ENCODE measurements at places on chromosomes 12 and 14. TPM values are rescaled to one million over a fixed set of nuclear protein-coding genes. Genes with fewer than 3 reads are reported as not detected.

The ACSM4 gene
- not detected for total RNA-seq

The TRHDE gene
- total RNA-seq: not detected

The PTPRO gene
- total RNA-seq: 0.94 TPM

The KRT75 gene
- not detected for total RNA-seq

The NGB gene
- total RNA-seq: not detected

The TGFB3 gene
- 7.4 TPM for total RNA-seq

The MAPKAPK5 gene
- total RNA-seq: 61.1 TPM

The SLC35F4 gene
- total RNA-seq: not detected

- no peaks in the 10 kb centered on the region for H3K27me3 ChIP-seq
- DNase-seq: no peak
- no peaks in the 10 kb centered on the region for H3K4me1 ChIP-seq
Measured at GRCh38 chr14:105258846-105259245, 10.5 kb downstream of the BTBD6 start.

GRCh38 chr12:21865846-21866245 is 75.4 kb downstream of the ABCC9 start:
- H3K4me3 ChIP-seq: no peak overlapping the region
- no peaks in the 10 kb centered on the region for H3K27me3 ChIP-seq
- DNase-seq: no peak
- no peaks in the 10 kb centered on the region for H3K36me3 ChIP-seq

- H3K4me3 ChIP-seq: no peak overlapping the region
- H3K27me3 ChIP-seq: no peaks in the 10 kb centered on the region
- H3K27ac ChIP-seq: no peak overlapping the region
- H3K4me1 ChIP-seq: no peaks in the 10 kb centered on the region
- DNase-seq: no peak
Measured at GRCh38 chr12:88698471-88698870, 118.2 kb upstream of the KITLG start.

DNA sequence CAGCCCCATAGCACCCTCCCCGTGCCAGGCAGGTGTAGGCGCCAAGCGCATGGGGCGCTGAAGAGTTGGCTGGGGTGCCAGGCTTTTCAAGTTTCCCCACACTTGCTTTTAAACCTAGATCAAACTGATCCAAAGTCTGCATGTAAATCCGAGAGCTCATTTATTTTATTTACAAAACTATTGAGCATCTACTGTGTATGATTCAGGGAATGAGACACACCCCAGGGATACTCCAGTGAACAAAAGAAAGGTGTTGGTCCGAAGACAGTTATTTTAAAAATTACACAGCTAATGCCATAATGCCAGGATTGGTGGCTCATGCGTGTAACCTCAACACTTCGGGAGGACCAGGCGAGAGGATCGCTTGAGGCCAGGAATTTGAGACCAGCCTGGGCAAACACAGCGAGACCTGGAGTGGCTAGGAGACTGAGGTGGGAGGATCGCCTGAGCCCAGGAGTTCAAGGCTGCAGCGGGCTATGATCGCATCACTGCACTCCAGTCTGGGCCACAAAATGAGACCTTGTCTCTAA is 780 bp upstream of the SLC41A2 start:
- peak overlapping the region; percentile 68 for H3K4me3 ChIP-seq
- H3K4me1 ChIP-seq: peaks cover 13% of the 10 kb centered on the region
- DNase-seq: no peak
- peaks cover 3% of the 10 kb centered on the region for H3K27me3 ChIP-seq
- H3K36me3 ChIP-seq: no peaks in the 10 kb centered on the region
- H3K27ac ChIP-seq: peak overlapping the region; percentile 63

DNA sequence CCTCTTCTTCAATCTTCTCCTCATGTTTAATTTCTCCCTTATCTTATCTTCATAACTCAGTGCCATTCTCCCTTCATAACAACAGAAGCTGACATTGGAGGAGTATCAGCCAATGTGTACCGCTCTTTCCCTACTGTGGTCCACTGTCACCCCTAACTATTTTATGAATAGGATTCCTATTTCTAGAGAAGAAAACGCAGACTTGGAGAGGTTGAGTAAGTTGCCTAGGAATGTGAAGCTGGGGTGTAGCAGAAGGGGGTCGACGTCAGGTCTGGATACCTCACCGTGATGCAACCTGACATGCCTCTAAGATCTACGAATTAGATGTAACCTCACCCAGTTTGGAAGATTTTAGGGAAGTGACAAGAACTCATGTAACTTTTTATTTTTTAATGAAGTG is 17.1 kb downstream of the LMO3 start:
- no peaks in the 10 kb centered on the region for H3K27me3 ChIP-seq
- no peak overlapping the region for H3K4me3 ChIP-seq
- H3K4me1 ChIP-seq: no peaks in the 10 kb centered on the region
- no peak overlapping the region for H3K27ac ChIP-seq

DNA sequence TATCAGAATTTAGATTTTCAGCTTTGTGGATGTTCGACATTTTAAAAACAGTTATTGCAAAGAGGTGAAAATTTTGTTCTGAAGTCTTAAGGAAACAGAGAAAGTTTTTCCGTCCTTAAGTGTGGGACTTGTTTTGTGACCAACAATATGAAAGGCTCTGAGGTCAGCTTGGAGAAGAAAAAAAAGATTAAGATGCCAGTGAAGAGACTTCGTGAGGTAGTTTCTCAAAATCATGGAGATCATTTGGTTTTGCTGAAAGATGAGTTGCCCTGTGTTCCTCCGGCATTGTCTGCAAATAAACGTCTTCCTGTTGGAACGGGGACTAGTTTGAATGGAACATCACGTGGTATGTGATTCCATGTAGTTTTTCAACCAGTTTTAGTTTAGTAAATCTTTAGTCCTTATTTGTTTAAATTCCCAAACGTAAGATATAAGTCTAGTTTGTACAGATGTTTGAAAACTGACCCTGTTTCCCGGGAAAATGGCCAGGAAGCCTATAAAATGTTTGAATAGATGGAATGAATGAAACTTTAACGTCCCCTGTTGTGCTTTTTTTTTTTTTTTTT is 682 bp downstream of the KIAA0586 start:
- H3K27me3 ChIP-seq: no peaks in the 10 kb centered on the region
- H3K27ac ChIP-seq: peak overlapping the region; percentile 93

- H3K27me3 ChIP-seq: peaks cover 2% of the 10 kb centered on the region
- H3K4me1 ChIP-seq: peaks cover 12% of the 10 kb centered on the region
- H3K36me3 ChIP-seq: no peaks in the 10 kb centered on the region
- no peak overlapping the region for H3K27ac ChIP-seq
Measured at GRCh38 chr14:98912655-98913054, 359.3 kb downstream of the BCL11B start.

GRCh38 chr12:51851413-51852124 is 3.1 kb upstream of the FIGNL2 start:
- no peaks in the 10 kb centered on the region for H3K36me3 ChIP-seq
- DNase-seq: no peak
- H3K4me3 ChIP-seq: no peak overlapping the region
- H3K4me1 ChIP-seq: peaks cover 13% of the 10 kb centered on the region
- H3K27ac ChIP-seq: no peak overlapping the region

GRCh38 chr12:121295116-121295745 is 1.3 kb downstream of the CAMKK2 start:
- no peaks in the 10 kb centered on the region for H3K27me3 ChIP-seq
- H3K4me1 ChIP-seq: peaks cover 32% of the 10 kb centered on the region
- H3K36me3 ChIP-seq: peaks cover 2% of the 10 kb centered on the region

DNA sequence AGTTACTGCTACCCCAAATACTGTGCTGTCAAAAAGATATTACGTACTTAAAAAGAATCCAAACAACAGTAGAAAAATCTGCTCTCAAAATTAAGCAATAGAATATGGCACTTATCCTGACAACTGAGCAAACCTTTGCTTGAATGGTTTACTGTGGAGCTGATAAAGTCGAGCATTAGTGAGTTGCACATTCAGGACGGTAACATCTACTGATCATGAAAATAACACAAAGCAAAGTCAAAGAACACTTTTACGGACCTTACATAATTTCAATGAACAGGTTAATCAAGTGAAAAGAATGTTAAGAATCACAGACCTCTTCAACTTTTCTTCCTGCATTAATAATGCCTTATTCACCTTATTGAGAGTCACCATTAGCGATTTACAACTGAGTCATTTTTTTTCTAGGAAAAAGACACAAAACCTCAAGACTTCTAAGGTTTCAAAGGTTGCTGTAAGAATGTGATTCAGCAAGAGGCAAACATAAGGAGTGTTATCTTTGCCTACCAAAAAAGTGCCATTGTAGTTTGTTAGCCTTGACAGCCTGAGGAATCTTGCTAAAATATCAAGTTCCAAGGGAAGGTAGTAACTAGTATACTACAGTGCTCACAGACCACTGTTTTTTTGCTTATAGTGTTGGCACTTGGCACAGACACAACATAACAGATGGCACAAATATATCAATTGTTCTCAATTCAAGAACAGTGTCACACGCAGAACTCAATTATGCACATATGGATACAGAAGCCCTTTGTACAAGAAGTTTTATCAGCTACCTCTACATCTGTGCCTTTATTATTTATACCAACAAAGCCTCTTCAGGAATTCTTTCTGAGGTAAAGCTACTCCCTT is 334.2 kb upstream of the RPL10L start:
- DNase-seq: no peak
- H3K27me3 ChIP-seq: no peaks in the 10 kb centered on the region
- H3K27ac ChIP-seq: no peak overlapping the region
- no peak overlapping the region for H3K4me3 ChIP-seq
- H3K36me3 ChIP-seq: no peaks in the 10 kb centered on the region

- H3K4me1 ChIP-seq: peaks cover 8% of the 10 kb centered on the region
- no peak overlapping the region for H3K27ac ChIP-seq
- H3K4me3 ChIP-seq: no peak overlapping the region
- H3K27me3 ChIP-seq: no peaks in the 10 kb centered on the region
- no peak for DNase-seq
Measured at GRCh38 chr12:116150452-116150851, 127.0 kb downstream of the MED13L start.

DNA sequence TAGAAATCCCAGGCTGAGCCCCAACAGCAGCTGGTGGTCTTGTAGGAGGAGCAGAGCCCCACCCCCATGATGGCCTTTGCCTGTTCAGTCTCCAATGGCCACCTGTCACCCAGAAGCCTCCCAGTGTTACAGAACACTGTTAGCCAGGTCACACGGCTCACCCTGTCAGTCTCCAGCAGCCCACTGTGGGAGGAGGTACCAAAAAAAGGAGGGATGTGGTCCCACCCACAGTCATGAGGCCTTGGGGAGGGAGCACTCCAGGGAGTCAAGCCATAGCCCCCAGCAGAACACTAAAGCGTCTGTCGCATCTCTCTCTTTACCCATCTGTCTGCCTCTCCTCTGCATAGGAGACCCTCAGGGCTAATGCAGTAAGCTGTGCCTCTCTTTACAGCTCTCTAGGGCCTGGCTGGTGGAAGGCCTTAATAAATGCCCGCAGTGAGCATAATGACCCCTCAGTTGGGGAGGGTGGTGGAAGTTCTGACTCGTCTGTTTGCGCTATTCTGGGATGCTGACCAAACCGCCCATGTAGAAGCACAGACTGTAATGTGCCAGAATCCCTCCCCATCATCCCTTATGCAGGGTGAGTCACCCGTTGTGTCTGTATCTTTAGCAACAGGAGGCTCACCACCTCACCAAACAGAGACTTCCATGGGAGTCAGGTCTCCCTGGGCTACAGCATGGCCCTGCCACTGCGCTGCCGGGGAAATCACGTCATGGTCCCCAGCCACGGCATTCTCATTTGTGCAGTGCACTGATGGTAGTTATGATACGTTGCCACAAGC is 14.6 kb downstream of the C14orf132 start:
- no peak overlapping the region for H3K27ac ChIP-seq
- no peak overlapping the region for H3K4me3 ChIP-seq
- no peaks in the 10 kb centered on the region for H3K4me1 ChIP-seq
- DNase-seq: no peak
- H3K36me3 ChIP-seq: no peaks in the 10 kb centered on the region

GRCh38 chr12:11650286-11651281 is 1.1 kb downstream of the ETV6 start:
- DNase-seq: no peak
- peaks cover 46% of the 10 kb centered on the region for H3K4me1 ChIP-seq
- H3K27ac ChIP-seq: peak overlapping the region; percentile 63

GRCh38 chr12:14554281-14555007 is 13.2 kb downstream of the PLBD1 start:
- H3K4me3 ChIP-seq: no peak overlapping the region
- no peaks in the 10 kb centered on the region for H3K36me3 ChIP-seq
- no peaks in the 10 kb centered on the region for H3K27me3 ChIP-seq
- no peaks in the 10 kb centered on the region for H3K4me1 ChIP-seq
- no peak for DNase-seq
- no peak overlapping the region for H3K27ac ChIP-seq

- peak overlapping the region; percentile 99 for H3K27ac ChIP-seq
- H3K36me3 ChIP-seq: peaks cover 26% of the 10 kb centered on the region
- peaks cover 95% of the 10 kb centered on the region for H3K4me1 ChIP-seq
- DNase-seq: no peak
Measured at GRCh38 chr14:22555384-22556011, 33.5 kb downstream of the DAD1 start.

DNA sequence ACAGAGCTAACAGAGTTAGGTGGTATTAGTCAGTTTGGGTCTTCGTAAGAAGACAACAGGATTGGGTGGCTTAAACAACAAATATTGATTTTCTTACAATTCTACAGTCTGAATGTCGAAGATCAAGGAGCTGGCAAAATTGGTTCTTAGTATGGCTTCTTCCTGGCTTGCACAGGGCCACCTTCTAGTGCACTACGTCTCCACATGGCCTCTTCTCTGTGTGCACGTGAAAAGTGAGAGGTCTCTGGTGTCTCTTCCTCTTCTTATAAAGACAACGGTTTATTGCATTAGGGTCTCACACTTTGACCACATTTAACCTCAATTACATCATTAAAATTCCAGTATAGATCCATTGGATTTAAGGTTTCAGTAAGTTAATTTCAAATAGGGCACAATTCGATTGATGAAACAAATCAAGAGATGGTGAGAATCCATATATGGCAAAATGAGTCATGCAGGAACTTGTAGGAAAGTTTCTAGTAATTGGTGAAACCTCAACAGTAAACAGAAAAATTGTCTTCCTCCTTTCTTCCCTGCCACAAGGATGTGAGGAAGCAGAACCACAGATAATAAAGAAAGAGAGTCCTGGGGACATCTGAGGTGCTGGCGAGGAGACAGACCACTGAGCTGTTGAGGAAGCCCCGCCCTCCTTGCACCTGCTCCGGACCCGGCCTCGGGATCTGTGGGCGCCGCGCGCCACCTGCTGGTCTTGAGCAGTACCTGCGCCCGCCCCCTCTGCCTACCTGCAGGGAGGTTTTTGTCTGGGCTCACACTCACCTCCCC is 846.7 kb downstream of the TMEM121 start:
- peak; percentile 59 for DNase-seq
- no peak overlapping the region for H3K4me3 ChIP-seq
- no peak overlapping the region for H3K27ac ChIP-seq
- H3K27me3 ChIP-seq: no peaks in the 10 kb centered on the region
- H3K36me3 ChIP-seq: no peaks in the 10 kb centered on the region

GRCh38 chr14:96711559-96712267 is 85.5 kb upstream of the VRK1 start:
- DNase-seq: no peak
- H3K4me1 ChIP-seq: no peaks in the 10 kb centered on the region
- peaks cover 7% of the 10 kb centered on the region for H3K27me3 ChIP-seq
- H3K36me3 ChIP-seq: no peaks in the 10 kb centered on the region
- H3K27ac ChIP-seq: no peak overlapping the region
